Activated CD4-positive, CD25-positive, alpha-beta regulatory T cell (primary cell): ENCODE measurements at places on chromosomes 1 and 21.

DNA sequence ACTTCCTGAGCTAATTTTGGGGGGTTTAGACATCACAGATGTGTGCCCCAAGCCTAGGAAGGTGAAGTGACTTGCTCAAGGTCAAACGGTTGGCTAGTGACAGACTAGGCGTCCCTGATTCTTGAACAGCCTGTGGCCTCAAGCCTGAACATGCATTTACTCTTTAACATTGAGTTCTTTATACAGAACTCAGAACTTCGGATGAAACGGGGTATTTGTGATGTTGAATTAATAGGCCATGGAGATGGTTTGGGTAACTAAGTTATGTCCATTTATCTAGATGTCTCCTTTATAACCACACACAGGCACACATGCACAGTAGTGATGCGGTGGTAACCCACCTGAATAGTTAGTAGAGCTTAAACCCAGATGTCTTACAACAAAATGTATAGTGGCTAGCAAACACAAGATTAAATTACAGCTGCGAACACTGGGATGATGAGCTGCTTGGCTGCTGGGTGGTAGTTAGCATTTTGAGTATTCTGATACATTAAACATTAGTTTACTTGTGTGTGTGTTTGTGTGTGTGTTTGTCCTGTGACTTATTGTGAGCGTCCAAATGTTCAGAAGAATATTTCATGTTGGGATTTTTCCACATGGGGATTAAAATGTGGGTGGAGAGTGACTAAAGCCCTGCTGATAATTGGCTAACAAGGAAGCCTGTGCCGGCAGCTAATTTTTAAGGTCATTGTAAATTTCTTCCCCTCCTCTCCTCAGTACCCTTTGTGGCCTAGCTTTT, 2.3 kb downstream of the ATP1A1 start:
- DNase-seq = no peak

GRCh38 chr1:106961646-106962045, 94.8 kb upstream of the PRMT6 start:
- no peak for DNase-seq

- DNase-seq = no peak
Measured at GRCh38 chr1:183648042-183648441, 5.1 kb downstream of the APOBEC4 start.

- no peak for DNase-seq
Measured at GRCh38 chr1:224668984-224669383, 52.9 kb downstream of the CNIH3 start.
